ENCODE measurements at places on chromosomes 5 and 9.

GRCh38 chr5:112628214-112628980 is 109.3 kb upstream of the APC start:
- no peak for DNase-seq

DNA sequence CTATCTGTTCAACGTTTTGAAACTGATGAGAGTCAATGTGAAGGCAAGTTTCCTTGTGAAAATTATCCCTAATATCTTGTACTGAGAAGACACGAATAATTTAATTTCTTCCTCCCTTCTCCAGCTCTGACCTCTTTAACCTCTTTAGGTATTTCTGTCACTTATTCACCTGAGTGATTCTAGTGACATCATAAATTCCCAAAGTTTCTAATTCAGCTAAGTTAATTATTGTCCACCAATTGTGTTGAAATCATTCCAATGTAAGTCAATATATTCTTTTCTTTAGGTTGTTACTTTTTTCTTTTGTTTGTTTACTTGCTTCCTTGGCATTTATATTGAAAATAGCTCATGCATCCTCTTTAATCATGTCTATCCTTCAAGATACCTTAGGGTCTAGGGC is 143.8 kb downstream of the PAPPA start:
- no peak for DNase-seq

DNA sequence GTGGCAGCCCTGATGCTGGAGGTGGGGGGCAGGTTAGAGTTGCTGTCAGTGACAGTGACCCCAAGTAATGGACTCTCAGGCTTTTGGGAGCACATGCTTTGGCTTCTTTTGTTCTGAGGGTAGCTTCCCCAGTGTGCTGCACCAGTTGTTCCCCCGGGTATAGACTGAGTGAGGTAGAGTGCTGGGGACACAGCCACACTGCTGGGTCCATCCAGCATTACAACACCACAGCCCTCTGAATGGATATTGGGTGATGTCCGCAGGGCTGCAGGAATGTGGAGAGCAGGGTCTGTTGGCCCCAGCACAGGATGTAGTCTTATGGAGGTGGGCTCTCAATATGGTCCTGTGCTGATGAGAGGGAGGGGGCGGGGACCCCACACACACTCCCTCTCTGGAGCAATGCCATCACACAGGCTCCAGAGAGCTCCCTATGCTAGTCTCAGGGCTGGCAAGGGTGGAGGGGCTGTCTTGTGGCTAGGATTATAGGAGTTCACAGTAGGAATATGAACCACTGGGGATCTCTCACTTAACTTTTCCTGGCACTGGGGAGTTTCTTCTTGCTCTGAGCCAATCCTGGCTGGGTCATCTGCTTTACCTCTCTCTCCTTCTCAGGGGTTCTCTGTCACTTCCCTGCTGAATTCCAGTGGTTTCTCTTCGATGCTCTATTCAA is 20.7 kb downstream of the OSMR start:
- DNase-seq: no peak

DNA sequence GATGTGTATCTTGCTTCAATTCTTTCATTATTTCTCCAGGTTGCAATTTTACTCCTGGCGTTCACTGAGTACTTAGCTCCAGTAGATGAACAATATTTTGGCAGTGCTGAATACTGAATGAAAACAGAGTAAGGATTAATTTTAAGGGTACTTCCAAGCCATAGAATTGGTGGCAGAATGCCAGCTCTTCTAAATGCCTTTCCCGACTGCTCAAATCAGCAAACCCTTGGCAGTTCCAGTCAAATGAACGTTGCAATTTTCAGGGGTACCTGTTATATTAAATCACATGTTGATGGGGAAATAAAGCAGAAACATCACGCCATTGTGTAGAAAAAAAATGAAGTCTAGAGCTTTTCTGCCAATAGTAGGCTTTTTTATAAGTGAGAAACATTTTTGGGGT is 282.4 kb upstream of the RPS23 start:
- no peak for DNase-seq

- DNase-seq: no peak
Observed at GRCh38 chr5:172745838-172746237, 25.2 kb downstream of the DUSP1 start.

- DNase-seq: no peak
Observed at GRCh38 chr5:68565427-68565826, 349.9 kb downstream of the PIK3R1 start.

GRCh38 chr9:34454571-34455065 is 3.8 kb downstream of the FAM219A start:
- DNase-seq: no peak

- no peak for DNase-seq
Observed at GRCh38 chr5:19923742-19924141, 64.3 kb downstream of the CDH18 start.

DNA sequence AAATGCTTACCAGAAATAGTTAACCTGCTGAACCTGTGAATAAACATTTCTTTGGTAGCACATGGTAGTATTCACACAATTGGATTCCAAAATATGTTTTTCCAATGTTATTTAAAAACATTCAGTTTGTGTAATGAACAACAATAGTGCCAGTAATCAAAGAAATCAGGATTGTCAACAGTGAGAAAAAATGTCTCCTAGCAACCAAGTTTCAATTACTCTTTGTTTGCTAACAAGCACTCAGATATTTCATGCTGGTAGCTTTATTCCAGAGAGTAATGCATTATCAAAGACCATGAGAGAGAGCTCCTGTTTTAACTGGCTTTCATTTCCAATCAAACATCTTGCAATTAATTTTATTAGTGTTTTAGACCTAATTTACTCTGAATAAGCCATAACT is 768.1 kb upstream of the GRAMD2B start:
- DNase-seq: no peak

GRCh38 chr5:81854915-81855314 is 104.0 kb upstream of the SSBP2 start:
- DNase-seq: no peak

GRCh38 chr9:93020151-93020550 is 38.4 kb upstream of the SUSD3 start:
- DNase-seq: no peak

- no peak for DNase-seq
Observed at GRCh38 chr5:643811-644271, 31.7 kb downstream of the CEP72 start.

- DNase-seq: no peak
Observed at GRCh38 chr5:65796751-65797316, 74.8 kb downstream of the NLN start.

- DNase-seq: no peak
Observed at GRCh38 chr5:141866096-141866495, 12.1 kb downstream of the PCDH1 start.

GRCh38 chr9:122356627-122357026 is 14.2 kb upstream of the PTGS1 start:
- DNase-seq: no peak

- no peak for DNase-seq
Observed at GRCh38 chr9:97562542-97562941, 61.1 kb downstream of the TMOD1 start.

DNA sequence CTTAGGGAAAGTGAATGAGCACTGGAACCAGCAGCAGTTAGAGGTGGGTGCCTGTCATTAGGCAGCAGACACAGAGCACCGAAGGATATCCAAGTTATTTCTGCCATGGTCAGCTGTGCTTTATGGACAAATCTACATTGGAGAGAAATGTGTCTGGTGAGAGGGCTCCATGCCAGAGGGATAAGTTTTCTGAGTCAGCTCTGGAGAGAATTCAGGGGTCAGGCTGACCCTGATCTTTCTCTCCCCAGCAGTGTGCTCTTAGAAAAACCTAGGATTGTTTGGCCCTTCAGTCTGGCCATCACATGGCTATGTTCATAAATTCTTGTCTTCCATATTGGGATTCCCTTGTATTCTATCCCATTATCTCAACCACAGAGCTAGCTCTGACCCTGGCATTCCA is 8.9 kb upstream of the IL17B start:
- no peak for DNase-seq

DNA sequence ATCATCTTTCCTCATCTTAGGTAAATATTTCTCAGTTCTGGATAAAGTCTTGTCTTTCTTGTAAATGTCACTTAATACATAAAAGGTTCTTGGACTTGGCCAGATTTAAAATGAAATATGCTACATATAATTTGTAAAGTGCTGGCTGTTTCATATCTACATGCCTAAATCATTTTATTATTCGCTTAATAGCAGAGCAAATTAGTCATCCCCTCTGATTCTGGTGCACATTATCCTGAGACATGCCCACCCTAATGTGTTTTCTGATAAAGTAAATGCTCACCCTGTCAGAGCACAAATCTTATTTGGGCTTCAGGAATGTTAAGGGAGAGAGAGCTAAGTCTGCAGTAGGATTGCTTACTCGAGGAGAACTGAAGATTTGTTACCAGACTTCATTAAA is 166.5 kb upstream of the IZUMO3 start:
- DNase-seq: no peak

DNA sequence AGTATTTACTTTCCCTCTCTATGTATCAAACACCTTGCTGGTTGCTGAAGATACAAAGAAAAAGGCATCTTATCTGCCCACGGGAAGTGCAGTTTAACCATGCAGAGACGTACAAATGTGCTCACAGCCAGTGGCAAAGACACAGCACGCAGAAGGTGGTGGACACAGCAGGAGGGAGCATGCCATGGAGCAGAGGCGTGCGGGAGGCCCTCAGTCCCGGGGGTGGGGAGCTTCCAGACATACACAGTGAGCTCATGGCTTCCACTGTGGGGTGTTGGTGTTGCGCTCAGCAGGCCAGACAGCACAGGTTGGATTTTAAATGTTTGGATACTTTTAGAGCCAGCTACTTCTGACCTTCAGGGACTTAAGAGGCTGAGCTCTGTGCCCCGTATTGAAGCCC is 8.8 kb upstream of the BARX1 start:
- no peak for DNase-seq

DNA sequence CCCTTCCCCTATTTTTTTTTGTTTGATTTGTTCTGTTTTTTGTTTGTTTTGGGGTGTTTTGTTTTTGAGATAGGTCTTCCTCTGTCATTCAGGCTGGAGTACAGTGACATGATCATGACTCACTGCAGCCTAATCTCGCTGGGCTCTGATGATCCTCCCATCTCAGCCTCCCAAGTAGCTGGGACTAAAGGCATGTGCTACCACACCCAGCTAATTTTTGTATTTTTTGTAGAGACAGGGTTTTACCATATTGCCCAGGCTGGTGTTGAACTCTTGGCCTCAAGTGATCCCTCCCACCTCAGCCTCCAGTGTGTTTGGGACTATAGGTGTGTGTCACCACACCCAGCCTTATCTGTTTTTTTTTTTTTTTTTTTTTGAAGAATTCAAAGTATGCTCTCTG is 605.4 kb downstream of the DNAH5 start:
- no peak for DNase-seq

DNA sequence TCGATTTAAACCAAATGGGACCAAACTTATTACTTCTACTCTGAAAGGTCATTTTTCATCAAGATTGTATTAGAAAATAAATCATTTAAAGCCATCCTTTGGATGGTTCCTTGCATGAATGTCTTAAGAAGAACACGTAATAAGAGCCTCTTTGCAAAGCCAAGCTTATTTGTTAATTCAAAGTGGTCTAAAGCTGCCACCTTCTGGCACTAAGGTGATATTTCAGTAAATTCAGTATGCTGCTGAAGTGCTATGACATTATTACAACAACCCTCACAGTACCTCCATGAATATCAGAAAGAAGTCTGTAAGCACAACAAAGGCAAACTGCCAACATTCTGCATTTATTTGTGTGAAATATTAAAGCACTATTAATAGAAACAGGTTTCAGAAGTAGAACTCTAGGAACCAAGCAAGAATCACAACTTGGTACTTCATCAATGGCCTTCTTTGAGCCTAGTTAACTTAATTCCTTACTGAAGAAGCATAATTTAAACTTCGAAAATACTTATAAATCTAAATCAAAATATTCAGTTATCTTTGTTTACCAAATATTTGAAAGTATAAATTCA is 53.1 kb upstream of the TYRP1 start:
- DNase-seq: peak; percentile 28

GRCh38 chr9:108676355-108676754 is 179.4 kb downstream of the ACTL7B start:
- DNase-seq: no peak

DNA sequence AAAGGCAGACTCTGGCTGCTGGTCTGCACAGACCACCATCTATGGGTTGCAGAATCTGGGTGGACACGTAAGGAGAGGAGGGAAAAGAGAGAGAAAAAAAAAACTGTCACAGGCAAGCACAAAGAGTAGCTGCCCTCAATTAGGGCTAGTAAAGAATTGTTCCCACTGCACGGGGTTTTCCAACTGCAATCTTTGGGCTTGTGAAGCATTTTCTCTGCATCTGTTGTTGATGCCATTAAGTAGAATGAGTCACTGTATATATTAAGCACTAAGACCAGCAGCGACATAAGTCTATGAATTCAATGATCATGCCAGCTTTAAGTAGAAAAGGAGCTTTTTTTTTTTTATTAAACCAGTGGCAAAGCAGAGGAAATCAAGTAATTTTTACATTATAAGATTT is 40.2 kb downstream of the MED10 start:
- no peak for DNase-seq

GRCh38 chr5:73233461-73234203 is 60.6 kb downstream of the TMEM174 start:
- DNase-seq: no peak

GRCh38 chr9:76191493-76191892 is 202.7 kb downstream of the RFK start:
- no peak for DNase-seq

DNA sequence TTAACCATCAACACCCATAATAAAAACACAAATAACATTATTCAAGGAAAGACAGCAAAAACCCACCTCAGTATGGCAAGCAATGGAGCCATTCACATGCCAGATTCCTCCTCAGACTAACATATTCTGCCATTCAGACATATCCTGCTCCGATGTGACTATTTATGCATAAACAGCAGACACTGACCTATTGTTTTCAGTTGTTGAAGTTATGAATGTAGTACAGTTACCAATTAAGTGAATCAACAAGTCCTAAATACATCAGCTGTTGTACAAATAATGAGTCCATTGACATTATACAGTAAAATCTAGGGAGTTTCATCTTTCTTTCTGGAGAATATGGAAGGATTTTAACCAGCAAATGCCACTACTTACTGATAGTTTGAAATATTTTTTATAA is 131.7 kb downstream of the DENND1A start:
- DNase-seq: no peak

- no peak for DNase-seq
Observed at GRCh38 chr9:15249981-15250380, 57.0 kb downstream of the TTC39B start.

GRCh38 chr9:134358026-134358661 is 31.9 kb downstream of the RXRA start:
- DNase-seq: no peak

- no peak for DNase-seq
Observed at GRCh38 chr5:38478166-38478565, 78.3 kb downstream of the LIFR start.

DNA sequence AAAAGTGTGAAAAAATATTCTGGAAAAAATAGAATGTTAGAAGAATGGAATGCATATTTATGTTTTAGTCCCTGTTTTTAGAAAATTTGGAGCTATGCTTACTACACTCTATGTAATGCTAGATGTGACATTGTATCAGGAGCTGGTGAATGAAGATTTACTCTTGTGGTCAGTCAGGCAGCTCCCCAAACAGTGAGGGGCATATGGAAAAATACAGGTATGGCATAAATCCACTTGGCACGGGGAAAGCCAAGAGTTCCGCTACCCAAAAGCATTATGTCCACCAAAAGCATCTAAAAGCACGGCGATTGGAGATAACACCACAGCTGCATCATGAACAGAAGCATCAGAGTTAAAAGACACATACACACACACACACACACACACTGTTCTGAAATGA is 220.2 kb upstream of the KLF9 start:
- DNase-seq: no peak

- DNase-seq: no peak
Observed at GRCh38 chr5:4244306-4244705, 648.7 kb downstream of the IRX1 start.

- no peak for DNase-seq
Observed at GRCh38 chr5:35894131-35894530, 37.4 kb downstream of the IL7R start.

All from amniotic stem cell (primary cell).